Chondrocyte (in vitro differentiated cells): ENCODE measurements at places on chromosomes 7 and 10.

DNA sequence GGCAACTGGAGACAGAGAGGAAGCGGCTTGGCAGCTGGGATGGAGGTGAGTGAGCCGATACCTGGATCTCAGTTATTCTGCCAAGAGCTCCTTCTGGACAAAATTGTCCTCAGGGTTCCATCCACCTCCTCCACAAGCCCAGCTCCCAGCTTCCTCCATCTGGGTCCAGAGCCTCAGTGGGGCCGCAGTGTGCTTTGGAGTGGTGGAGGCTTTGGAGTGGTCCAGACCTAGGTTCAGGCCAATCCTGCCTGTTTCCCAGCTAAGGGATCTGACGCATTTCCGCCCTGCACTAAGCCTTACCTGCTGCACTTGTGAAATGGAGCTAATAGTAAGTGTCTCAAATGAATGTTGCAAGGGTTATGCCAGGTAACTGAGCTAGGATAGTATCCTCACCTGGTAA lies 355.7 kb upstream of the SHH start:
- no peak for DNase-seq

GRCh38 chr10:16401416-16401815 lies 35.4 kb upstream of the PTER start:
- no peak for DNase-seq

DNA sequence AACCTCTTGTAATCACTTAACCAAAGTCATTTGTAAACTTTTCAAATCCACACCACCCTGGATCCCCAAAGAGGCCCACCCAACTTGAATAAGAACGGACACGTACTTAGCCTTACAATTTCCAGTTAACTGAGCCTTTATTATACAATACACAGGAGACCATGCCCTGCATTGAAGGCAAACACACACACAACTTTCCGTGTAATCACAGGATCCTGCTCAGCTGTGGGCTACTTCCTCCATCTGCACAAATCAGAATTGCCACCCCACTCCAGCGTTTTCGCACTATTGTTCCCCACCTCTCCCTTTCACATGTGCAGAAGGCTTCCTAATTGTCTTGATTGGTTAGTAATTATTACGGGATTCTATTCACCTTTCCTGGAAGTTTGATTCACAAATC lies 12.1 kb upstream of the PODXL start:
- no peak for DNase-seq

GRCh38 chr10:7475046-7475911 lies 64.4 kb upstream of the SFMBT2 start:
- DNase-seq = no peak

DNA sequence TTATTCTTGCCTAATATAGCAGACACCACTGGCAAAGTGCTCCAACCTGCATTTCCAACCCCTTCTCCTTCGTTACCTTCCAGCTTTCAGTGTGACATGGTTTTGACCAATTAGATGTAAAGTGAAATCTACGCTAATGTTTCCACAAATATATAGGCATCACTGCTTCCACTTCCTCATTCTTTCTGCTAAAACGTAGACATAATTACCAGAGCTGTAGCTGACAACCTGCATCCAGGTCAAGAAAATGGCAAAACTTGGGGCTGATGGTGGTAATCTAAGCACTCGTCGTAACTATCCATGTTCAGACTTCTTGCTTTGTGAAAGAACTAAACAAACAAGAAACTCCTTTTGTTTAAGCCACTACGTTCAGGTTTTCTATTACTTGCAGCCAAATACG lies 41.8 kb upstream of the COL1A2 start:
- DNase-seq = no peak

DNA sequence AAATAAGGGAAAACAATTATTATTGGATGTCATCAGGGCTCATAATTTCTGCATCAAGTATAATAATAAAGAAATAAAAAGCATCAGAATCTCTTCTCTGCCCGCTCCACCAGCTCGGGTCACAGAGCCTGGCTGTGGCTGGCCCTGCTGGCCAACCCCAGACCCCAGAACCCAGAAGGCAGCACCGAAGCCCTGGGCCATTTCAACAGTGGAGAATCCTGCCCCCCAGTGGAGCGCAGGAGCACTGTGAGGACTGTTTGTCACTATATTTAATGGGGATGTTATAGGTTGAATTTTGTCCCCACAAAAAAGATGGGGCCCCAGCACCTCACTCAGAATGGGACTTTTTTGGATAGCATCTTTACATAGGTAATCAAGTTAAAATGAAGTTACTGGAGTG lies 27.3 kb downstream of the DENND11 start:
- no peak for DNase-seq

- no peak for DNase-seq
Observed at GRCh38 chr10:51744235-51745000, 45.0 kb upstream of the CSTF2T start.

- no peak for DNase-seq
Observed at GRCh38 chr7:157468221-157469111, 131.7 kb downstream of the DNAJB6 start.

GRCh38 chr10:58752665-58753064 lies 240.0 kb downstream of the BICC1 start:
- DNase-seq = no peak

DNA sequence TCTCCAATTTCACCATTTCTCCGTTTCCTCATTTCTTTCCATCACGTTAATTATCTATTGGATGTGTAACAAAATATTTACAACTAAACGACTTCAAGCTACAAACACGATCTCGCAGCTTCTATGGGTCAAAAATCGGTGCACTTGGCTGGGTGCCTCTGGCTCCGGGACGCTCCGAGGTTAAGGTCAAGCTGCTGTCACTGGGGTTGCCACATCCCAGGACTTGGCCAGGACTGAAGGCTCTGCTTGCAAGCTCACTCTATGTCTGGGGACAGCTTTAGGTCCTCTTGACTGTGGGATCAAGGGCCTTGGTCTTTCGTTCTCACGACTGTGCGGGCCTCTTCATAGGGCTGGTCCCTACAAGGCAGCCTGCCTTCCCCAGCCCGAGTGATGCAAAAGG lies 159.7 kb downstream of the CCDC3 start:
- DNase-seq = no peak
